GM12878 (cell line): ENCODE measurements at places on chromosomes 12 and 14.

GRCh38 chr12:116885491-116885890 lies 4.2 kb upstream of the HRK start:
- DNase-seq = no peak

- no peak for DNase-seq
Measured at GRCh38 chr12:71426300-71427047, 13.1 kb upstream of the LGR5 start.

- no peak for DNase-seq
Measured at GRCh38 chr12:108884116-108885012, 4.5 kb downstream of the DAO start.

GRCh38 chr12:30835216-30835615 lies 80.5 kb upstream of the CAPRIN2 start:
- no peak for DNase-seq

DNA sequence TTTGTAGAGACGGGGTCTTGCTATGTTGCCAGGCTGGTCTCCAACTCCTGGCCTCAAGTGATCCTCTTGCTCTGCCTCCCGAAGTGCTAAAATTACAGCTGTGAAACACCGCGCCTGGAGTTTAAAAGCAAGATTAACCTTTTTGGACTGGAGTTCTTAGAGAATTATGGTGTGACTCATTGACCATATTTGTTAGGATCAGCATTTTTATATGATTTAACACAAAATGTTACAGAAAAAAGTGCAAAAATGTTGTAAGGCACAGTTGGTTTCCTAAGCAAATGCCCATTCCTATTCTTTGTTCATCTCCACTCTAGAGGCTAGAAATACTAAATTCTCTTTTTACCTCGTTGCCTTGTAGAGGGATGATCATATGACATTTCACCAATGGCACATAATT lies 27.6 kb downstream of the SLC35E3 start:
- DNase-seq = no peak

- no peak for DNase-seq
Measured at GRCh38 chr14:91841065-91841464, 26.3 kb downstream of the TC2N start.

- DNase-seq = no peak
Measured at GRCh38 chr14:22276913-22277816, 311.9 kb downstream of the DAD1 start.

DNA sequence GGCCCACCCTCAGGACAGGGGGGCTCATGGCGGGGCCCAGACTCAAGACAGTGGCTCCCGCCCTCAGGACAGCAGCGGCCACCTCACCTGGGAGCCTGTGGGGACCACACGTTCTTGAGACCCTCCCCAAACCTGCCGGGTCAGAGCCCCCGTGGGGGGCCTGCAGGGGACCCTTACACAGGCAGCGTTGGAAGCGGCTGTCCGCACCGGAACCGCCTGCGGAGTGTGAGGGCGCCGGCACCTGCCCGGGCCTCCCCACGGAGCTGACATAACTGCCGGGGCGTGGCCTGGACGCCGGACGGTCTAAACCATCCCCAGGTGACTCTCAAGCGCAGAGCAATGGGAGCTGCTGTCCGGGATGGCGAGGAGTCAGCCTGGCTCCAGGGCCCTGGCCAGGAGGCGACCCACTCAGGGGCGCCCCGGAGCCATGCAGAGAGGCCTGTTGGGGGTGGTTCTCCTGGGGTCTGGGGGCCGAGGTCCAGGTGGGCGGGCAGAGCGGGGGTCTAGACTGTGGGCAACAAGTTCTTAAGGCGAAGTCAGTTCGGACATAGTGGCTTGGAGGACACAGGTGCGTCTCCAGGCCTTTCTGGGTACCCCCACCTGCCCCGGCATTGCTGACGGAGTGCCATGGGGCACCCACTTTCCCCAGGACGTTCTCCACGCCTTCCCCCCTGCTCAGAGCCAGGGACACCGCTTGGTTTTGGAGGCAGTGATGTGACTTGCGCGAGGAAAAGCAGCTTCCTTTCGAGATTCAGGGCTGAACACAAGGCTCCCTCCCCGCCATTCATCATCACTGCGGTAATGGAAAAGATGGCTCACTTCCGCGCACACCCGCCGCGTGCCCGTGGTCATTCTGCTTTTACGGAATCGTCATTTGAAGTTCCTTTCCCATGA lies 23.2 kb downstream of the GALNT9 start:
- DNase-seq = no peak

DNA sequence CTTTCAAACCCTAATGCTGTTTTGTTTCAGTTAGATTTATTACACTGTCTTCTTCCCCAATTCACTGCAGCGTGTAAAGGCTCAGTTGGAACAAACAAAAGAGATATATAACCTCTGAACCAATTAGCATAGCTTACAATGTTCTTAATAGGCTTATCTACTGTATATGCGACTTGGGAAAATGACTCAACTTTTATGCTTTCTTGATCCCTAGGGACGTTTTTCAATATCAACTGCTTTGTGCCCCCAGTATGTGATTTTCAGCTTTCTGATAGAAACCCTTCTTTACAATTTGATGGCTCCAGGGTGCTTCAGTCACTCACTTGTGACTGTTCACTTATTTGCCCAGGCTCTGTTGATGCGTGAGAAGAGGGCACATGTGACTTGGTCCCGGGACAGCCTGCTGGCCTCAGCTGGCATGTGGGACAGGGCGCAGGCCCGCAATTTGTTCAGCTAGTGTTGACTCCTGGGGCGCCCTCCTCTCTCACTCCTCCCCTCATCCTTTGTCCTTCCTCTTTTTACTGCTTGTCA lies 107.1 kb downstream of the TMTC2 start:
- DNase-seq = no peak

DNA sequence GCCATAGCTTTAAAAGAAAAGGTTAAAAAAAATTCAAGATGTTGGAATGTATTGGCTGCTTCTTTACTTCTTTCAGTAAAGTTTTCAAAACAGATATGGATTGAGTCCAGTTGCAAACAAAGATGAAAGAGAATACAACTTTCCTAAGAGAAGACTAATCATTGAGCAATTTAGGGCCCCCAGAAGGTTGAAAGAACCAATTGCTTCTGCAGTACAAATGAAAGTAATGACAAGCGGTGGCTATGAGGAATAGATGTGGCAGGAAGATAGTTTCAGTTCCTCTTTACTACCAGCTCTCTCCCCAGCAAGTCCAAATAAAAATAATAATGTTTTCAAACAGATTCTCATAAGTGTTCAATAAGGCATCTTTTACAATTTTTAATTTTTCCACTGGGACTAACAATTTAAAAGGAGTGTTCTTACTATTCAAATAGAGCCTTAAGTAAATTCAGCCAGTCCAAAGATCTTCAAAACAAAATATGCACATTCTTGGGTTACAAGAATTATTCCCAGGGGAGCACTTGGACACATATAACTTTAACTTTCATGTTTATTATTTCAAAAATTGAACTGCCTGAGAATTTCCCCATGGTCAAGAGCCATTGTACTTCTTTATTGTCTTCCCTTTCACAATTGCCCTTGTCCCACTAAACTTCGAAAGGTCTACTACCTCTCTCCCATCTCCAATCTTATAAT lies 62.3 kb upstream of the PPP1R12A start:
- peak; percentile 45 for DNase-seq

DNA sequence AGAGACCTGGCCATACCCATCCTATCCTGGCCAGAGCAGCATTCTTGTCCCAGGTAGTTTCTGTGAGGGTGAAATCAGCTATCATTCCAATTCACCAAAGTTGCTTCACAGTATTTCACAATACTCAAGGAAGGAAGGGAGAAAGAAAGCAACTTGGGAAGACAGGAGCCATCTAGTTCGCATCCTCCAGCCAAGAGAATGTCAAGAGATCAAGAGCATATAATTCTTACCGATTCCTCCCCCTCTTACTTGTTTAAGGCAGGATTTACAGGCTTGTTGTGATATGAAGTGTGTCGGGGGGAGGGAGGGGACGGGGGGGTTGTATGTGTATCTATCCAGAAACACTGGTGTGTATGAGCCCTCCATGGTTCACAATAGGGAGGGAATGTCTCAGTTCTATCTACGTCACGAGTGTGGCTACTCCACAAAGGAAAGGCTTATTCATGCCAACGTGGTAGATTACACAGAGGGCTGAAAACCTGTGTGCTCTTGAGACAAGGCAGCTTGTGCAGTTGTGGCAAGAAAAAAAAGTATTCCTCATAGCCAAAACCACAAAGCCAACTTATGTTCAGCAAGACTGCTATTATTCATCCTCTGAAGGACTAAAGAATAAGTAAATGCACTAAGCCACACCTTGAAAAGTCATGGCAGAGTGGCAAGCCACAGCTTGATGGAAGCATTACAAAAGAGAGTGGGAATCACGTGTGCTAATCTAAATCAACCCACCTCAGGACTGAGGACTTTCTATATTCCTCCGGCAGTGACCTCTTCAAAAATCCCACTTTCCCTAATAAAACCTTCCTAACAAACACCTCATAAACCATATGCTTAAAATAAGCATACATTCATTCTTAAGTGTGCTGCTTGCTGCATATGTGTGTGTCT lies 35.0 kb downstream of the CORO1C start:
- DNase-seq = no peak

GRCh38 chr14:91848504-91849001 lies 18.8 kb downstream of the TC2N start:
- DNase-seq = no peak

DNA sequence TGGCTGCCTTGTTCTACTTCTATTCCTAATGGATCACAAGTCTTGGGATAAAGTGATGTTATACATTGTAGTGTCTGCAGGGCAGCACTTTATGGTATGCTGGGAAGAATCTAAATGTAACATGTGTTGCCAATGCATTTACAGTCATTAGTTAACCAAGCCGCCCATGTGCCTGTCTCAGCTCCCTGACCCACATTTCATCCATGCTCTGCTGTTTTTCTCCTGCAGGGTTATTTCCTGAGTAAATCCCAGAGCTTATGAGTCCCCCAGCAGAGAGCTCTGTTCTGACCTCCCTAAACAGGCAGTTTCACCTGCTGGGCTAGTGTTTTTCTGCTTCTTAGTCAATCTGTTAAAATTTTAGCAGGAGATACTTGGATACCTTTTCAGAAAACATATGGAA lies 4.4 kb upstream of the TMTC2 start:
- DNase-seq = no peak

DNA sequence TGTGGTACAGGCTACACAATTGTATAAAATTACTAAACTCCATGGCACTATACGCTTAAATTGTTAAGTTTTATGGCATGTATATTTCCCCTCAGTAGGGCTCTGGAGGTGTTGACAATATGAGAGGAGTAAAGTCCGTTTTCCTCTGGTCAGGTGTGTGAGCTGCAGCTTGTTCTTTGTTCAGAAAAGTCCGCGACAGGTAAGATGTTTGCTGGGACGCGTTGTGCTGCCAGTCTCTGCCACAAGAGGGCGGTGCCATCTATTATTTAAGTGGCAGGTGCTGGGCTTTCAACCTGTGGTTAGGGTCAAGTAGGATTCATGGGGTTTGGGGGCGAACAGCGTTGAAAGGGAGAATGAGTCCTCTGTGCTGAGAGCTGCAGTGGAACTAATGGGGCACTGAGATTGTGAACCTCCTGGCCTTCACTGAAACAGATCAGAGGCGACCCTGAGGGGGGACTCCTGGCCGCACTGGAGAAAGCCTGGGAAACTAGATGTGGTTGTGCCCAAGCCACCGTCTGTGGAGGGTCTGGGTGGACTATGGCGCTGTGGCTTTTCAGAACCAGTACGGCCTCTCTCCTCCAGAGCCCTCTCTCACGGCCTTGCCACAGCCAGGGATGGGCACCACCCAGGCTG lies 179.0 kb downstream of the SLC15A4 start:
- DNase-seq = no peak

GRCh38 chr12:70744178-70744577 lies 106.9 kb upstream of the PTPRB start:
- DNase-seq = no peak

DNA sequence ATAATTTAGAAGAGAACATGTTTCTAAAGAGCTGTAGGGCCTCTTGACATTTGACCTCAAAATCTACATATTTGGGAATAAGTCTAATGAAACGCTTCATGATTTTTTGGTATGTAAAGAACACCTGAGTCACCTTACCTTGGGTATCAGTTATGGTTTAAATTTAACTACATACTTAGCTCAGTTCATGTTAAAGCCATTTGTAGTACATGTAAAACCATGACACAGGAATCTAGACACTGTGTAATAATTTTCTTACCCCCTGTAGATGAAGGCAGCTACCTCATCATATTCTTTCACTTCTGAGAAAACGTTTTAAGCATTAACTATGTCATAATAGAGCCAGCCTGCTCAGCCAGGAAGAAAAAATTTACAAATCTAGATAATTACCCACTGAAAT lies 105.8 kb upstream of the CPNE8 start:
- no peak for DNase-seq

DNA sequence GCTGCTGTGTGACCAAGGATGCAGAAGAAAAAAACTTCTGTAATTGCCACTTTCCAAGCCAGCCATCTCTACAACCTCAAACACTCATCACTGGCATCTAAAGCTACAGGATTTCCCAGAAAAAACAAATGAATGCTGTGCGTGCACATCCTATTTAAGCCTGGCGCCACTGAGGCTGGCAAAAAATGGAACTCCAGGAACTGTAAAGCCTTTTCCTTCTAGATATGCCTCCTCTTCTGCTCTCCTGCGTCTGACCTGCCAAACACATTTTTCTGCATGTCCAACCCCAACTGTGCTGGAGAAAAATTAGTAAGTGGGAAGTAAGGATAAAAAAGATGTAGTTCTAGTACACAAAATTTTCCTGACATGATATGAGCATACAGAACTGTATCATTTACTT lies 184.9 kb downstream of the ITPR2 start:
- DNase-seq = no peak

- DNase-seq = no peak
Measured at GRCh38 chr14:54976316-54976715, 50.6 kb downstream of the WDHD1 start.

- DNase-seq = no peak
Measured at GRCh38 chr14:32666308-32666707, 272.4 kb upstream of the NPAS3 start.

DNA sequence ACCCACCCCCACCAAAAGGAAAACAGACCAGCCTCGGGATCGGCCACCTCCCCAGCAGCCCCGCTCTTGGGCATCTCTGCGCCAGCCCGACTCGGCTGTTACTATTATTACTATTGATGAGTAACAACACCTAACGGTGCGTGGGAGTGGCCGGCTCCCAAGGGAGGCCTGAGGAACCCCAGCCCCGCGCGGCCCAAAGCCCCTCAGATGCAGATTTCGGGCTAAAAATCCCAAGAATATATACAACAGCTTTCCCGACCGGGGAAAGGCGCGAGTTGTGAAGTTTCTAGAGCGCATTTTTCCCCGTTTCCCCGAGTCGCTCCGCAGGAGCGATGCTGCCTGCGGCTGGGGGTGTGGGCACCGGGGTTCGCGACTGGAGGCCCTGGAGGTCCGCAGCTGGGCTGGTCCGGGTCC lies 565 bp downstream of the NT5DC3 start:
- DNase-seq = no peak

DNA sequence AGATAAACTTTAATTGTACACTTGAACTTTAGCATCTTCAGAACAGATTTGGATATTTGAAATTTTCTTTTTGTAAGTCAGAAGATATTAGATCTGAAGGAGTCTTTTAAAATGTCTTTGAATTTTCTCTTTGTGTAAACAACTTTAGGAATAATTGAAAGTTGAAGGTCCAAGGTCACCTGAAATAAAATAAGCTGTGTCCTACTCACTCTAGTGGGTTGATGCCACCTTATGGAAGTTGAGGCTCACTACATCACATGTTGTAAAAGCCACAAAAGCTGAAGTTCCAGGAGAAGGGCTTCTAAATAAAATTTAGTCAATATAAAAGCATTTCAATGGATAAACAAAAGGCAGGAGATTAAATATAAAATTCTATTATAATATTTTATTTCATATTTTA lies 122.0 kb upstream of the ATXN7L3B start:
- no peak for DNase-seq
